Colonic mucosa (tissue), 4 donors: ENCODE measurements at places on chromosomes 1 and 21.

- no peaks in the 10 kb centered on the region for H3K36me3 ChIP-seq
- DNase-seq, result peak; percentile 22
- peak overlapping the region; percentile 82 for H3K27ac ChIP-seq
- H3K4me3 ChIP-seq, result peak overlapping the region; percentile 49
- no peaks in the 10 kb centered on the region for H3K4me1 ChIP-seq
- peaks cover 7% of the 10 kb centered on the region for H3K27me3 ChIP-seq
These were observed 2.2 kb upstream of the NEGR1 start for GRCh38 chr1:72284348-72285073.

DNA sequence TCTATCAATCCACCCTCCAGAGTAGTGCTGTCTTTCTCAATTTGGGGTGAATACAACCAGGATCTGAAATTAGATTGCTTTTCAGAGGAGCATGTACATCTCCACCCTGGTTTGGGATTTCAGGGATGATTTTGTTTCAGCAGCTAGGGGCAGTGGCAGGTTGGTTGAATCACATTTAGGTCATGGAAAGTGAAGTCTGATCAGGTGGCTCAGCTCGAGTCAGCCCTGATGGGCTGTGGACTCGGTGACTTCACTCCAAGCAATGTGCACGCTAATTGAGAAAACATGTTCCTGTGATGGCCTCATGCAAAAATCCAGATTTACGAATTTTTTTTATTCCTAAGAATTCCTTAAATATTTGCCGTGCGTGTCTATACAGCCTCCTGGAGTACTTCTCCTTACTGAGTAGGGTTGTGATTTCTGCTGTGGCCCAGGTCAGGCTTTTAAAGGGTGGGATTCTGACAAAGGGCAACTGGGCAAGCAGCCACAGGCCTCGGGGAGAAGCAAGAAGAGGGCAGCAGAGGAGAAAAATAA lies 7.5 kb downstream of the NGF start:
- no peaks in the 10 kb centered on the region for H3K27me3 ChIP-seq
- no peaks in the 10 kb centered on the region for H3K4me1 ChIP-seq
- DNase-seq, result no peak
- no peak overlapping the region for H3K4me3 ChIP-seq

DNA sequence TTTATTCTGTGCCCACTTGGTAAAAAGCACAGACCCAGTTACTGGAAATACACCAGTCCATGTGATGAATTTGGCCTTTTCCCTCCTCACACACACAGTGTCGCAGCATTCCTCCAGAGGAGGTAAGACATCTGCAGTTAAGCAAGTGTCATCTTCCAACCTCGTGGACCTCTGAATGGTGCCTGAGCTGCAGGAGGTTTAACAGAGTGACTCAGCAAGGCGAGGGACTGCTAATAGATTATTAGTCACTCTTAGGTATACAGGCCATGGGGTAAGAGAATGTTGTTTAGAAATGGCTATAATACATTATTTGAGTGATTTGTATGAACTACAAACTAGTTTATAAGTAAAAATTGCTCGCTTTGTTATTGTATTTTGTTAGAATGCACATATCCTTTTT lies 8.6 kb upstream of the LRRC8B start:
- no peak overlapping the region for H3K4me3 ChIP-seq
- no peak overlapping the region for H3K27ac ChIP-seq
- H3K27me3 ChIP-seq, result no peaks in the 10 kb centered on the region
- DNase-seq, result no peak

GRCh38 chr1:22557341-22557950 lies 5.8 kb upstream of the EPHA8 start:
- H3K4me3 ChIP-seq, result no peak overlapping the region
- peaks cover 6% of the 10 kb centered on the region for H3K27me3 ChIP-seq

DNA sequence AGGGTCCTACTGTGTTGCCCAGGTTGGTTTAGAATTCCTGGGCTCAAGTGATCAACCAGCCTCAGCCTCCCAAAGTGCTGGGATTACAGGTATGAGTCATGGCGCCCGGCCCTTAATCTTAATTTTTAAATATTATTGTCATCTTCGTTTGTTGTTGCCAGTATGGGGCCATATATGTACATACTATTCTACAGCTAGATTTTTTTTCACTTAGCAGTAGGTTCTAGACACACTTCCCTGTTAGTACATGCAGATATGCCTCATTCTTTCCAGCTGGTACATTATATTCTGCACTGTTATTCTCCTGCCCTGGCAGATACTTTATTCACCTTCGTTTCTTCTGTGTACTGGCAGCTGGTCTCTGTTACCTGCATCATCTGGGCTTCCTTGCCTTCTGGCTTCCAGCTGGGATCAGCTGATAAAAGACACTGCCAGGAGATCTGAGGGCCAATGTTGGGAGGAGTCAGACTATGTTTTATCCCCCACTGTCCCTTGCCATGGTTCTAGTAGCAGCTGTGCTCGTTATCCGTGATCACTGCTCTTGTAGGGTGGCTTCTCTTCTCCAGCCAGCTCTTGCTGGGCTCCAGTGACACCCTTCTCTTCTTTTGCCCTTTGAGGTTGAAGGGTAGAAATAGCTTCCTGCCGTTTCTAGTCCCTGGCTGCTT lies 24.7 kb downstream of the ST3GAL3 start:
- H3K36me3 ChIP-seq, result no peaks in the 10 kb centered on the region
- H3K4me3 ChIP-seq, result no peak overlapping the region
- no peak overlapping the region for H3K27ac ChIP-seq
- no peaks in the 10 kb centered on the region for H3K27me3 ChIP-seq
- DNase-seq, result no peak

GRCh38 chr1:15757016-15757543 lies 1.5 kb upstream of the FBLIM1 start:
- H3K27ac ChIP-seq, result peak overlapping the region; percentile 76
- H3K36me3 ChIP-seq, result no peaks in the 10 kb centered on the region
- no peaks in the 10 kb centered on the region for H3K27me3 ChIP-seq
- peak overlapping the region; percentile 65 for H3K4me3 ChIP-seq
- no peaks in the 10 kb centered on the region for H3K4me1 ChIP-seq
- DNase-seq, result no peak

DNA sequence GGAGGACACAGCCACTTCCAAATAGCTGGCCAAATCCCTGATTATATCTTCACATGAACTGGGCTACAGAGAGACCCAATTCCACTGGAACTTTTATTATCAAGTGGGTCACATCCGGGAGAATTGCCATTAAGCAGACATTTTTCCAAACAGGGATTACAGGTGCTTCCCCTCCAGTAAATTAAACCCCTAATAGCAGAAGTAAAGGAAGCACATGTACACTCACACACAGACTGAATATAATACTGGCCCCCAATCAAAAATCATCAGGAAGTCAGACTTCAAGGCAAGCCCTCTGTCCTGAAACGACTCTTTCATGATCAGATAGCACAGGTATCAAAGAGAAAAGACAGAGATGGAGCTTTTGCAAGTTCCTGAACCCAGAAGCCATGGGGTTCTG lies 118.6 kb upstream of the PPP2R5A start:
- H3K4me3 ChIP-seq, result no peak overlapping the region
- H3K27me3 ChIP-seq, result no peaks in the 10 kb centered on the region
- no peaks in the 10 kb centered on the region for H3K4me1 ChIP-seq
- H3K27ac ChIP-seq, result no peak overlapping the region

DNA sequence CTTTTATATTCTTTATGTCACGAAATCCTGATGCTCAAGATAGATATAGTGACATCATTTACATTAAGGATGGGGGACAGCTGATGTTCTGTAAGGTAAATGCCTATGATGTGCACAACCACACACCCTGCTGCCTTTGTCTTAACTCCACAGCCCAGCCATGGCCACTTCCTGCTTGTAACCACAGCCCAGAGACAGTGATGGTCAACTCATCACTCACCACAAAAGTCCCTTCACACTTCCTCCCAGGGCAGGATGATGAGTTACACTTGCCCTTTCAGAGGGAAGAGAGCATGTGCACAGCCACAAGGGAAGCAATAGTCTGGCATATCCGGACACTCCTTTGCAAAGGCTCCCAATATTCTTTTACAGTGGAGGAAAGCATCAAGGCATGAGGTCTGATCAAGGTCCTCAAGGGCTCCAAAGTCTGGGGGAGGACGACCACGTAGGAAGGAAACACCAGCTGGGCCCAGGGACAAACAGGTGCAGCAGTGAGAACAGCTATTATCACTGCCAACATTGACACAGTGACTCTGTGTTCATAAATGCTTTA lies 53.8 kb downstream of the PLPP3 start:
- H3K27ac ChIP-seq, result no peak overlapping the region
- no peak for DNase-seq
- no peaks in the 10 kb centered on the region for H3K27me3 ChIP-seq
- H3K36me3 ChIP-seq, result no peaks in the 10 kb centered on the region
- H3K4me3 ChIP-seq, result no peak overlapping the region
- H3K4me1 ChIP-seq, result peaks cover 17% of the 10 kb centered on the region
